ENCODE measurements at places on chromosomes 4 and X.

- H3K4me1 ChIP-seq, result peaks cover under 1% of the 10 kb centered on the region
- H3K27me3 ChIP-seq, result no peaks in the 10 kb centered on the region
- H3K36me3 ChIP-seq, result no peaks in the 10 kb centered on the region
- no peak overlapping the region for H3K4me3 ChIP-seq
- no peak overlapping the region for H3K27ac ChIP-seq
These were observed 42.4 kb downstream of the USP9X start for GRCh38 chrX:41127477-41128192.

GRCh38 chrX:135463937-135464336 lies 42.2 kb downstream of the SMIM10L2A start:
- no peak for DNase-seq
- H3K27ac ChIP-seq, result no peak overlapping the region
- H3K27me3 ChIP-seq, result no peaks in the 10 kb centered on the region
- no peak overlapping the region for H3K4me3 ChIP-seq

DNA sequence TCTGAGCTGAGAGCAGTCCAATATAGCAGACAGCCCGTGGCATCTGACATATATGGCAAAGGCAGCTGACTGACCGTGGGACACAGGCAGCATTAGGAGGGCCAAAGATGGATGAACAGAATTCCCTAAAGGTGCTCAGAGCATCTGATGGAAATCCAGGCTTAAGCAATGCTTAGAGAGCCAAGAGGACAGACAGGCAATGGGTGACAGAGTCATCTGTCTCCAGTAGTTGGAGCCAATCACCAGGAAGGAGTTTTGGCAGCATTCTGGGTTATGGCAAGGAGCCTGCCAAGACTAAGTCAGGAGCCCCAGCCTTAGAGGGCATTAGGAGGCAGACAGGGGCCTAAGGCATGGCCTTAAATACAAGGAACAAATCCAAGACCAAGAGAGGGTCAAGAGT lies 153.3 kb upstream of the USP9X start:
- H3K4me1 ChIP-seq, result peaks cover 4% of the 10 kb centered on the region
- no peak overlapping the region for H3K4me3 ChIP-seq
- no peaks in the 10 kb centered on the region for H3K27me3 ChIP-seq

- no peaks in the 10 kb centered on the region for H3K27me3 ChIP-seq
- no peak overlapping the region for H3K27ac ChIP-seq
- H3K4me1 ChIP-seq, result no peaks in the 10 kb centered on the region
- no peak for DNase-seq
- no peak overlapping the region for H3K4me3 ChIP-seq
- H3K36me3 ChIP-seq, result no peaks in the 10 kb centered on the region
These were observed 29.3 kb downstream of the PIGG start for GRCh38 chr4:528296-528695.

DNA sequence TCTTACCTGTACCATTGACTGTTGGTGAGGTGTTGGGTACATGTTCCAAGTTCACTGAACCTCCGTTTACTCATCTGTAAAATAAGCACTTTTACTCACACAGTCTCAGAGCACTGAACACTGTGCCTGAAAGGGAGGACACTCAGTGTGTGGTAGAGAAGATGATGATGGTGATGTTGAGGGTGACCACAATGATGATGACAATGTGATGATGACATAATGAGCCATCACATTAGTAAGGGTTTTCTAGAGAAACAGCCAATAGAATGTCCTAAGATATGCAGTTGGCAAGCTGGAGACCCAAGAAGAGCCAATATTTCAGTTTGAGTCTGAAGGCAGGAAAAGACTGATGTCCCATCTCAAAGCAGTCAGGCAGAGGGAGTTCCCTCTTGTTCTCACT lies 315.4 kb upstream of the IGFBP7 start:
- H3K4me1 ChIP-seq, result no peaks in the 10 kb centered on the region
- H3K27ac ChIP-seq, result no peak overlapping the region
- H3K4me3 ChIP-seq, result no peak overlapping the region

- DNase-seq, result no peak
- H3K27ac ChIP-seq, result no peak overlapping the region
- H3K36me3 ChIP-seq, result no peaks in the 10 kb centered on the region
- no peaks in the 10 kb centered on the region for H3K4me1 ChIP-seq
- H3K4me3 ChIP-seq, result no peak overlapping the region
These were observed 9.3 kb upstream of the EFHC2 start for GRCh38 chrX:44352758-44353157.

DNA sequence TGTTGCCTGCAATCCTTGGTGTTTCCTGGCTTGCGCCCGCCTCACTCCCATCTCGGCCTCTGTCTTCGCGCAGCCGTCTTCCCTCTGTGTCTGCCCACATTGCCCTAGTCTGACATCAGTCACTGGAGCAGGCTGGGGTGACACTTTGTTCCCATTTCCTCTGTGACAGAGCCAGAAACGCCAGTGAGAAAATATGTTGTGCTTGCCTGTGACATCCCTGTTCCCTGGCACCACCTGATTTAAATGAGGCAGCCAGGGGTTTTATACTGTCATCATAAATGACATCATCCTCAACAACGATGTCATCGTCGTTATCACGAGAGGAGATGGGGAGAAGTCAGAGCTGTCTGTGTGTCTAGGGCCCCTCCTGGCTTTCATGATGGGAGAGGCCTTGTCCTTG lies 29.1 kb downstream of the ZNF185 start:
- no peak overlapping the region for H3K27ac ChIP-seq
- DNase-seq, result no peak
- no peaks in the 10 kb centered on the region for H3K4me1 ChIP-seq
- H3K4me3 ChIP-seq, result no peak overlapping the region

DNA sequence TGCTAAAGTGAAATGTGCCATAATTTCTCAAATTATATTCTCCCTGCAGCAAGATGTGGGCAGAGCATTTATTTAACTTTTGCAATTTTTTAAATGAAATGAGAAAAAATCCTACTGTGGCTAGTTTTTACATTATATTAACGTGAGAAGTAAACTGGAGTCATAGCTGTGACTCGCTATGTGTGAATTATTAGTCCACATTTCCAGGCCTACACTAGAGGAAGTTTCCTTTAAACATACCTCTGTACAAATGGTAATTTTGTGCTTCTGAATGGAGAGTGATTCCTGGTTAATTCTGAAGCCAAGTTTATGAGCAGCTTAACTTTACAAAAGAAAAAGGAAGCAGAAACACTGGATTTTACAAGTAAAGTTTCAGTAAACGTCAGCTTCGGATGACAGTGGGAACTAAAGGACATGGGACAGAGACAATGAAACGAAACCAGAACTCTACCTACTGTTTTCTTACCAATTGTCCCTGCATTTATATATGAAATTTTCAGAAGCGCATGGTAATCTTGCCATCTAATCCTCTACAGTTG lies 72.4 kb downstream of the FBXO8 start:
- peaks cover 13% of the 10 kb centered on the region for H3K4me1 ChIP-seq
- DNase-seq, result no peak
- H3K27ac ChIP-seq, result no peak overlapping the region
- H3K27me3 ChIP-seq, result peaks cover 56% of the 10 kb centered on the region
- no peak overlapping the region for H3K4me3 ChIP-seq

DNA sequence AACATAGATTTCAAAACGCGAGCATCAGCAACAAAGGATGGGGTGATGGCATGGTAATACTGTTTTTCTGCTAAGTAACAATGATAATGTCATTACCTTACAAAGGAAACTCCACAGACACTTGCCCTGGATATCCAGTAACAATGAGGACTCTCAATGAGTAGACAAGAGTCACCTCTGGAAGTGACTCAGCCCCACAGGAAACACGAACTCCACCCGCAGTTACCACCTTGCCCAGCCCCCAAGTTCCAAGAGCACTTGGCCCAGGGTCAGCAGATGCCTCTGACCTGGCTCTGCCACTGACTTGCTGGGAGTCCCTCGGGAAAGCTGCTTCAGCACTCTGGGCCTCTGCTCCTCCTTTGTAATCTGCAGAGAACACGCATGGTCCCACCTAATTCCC lies 110.3 kb upstream of the MAP3K15 start:
- no peak for DNase-seq
- H3K4me1 ChIP-seq, result no peaks in the 10 kb centered on the region
- no peaks in the 10 kb centered on the region for H3K27me3 ChIP-seq
- H3K27ac ChIP-seq, result no peak overlapping the region
- H3K36me3 ChIP-seq, result no peaks in the 10 kb centered on the region

- no peak overlapping the region for H3K4me3 ChIP-seq
- H3K4me1 ChIP-seq, result no peaks in the 10 kb centered on the region
- H3K27ac ChIP-seq, result no peak overlapping the region
- no peak for DNase-seq
These were observed 136.5 kb downstream of the PRKX start for GRCh38 chrX:3576886-3577501.

DNA sequence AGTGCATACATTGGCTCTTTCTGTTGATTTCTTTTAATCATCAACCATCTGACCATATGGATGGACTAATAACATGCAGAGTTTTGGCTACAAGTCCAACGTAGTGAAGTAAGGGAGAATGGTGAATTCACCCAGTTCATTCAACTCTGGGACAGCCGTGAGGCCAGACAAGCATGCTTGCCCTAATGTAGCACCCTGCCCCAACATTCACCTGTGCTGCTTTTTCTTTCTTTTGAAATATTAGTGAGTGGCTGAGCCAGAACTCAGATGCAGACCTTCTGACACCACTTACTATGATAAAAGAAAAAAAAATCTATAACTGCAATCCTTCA lies 17.5 kb downstream of the ARSJ start:
- no peak overlapping the region for H3K27ac ChIP-seq
- no peak for DNase-seq
- peaks cover 4% of the 10 kb centered on the region for H3K4me1 ChIP-seq
- H3K36me3 ChIP-seq, result no peaks in the 10 kb centered on the region

- no peaks in the 10 kb centered on the region for H3K27me3 ChIP-seq
- no peaks in the 10 kb centered on the region for H3K4me1 ChIP-seq
- H3K36me3 ChIP-seq, result no peaks in the 10 kb centered on the region
- no peak overlapping the region for H3K4me3 ChIP-seq
- DNase-seq, result no peak
These were observed 41.1 kb downstream of the FRMD7 start for GRCh38 chrX:132086672-132087071.

- H3K27ac ChIP-seq, result no peak overlapping the region
- H3K4me1 ChIP-seq, result no peaks in the 10 kb centered on the region
- H3K4me3 ChIP-seq, result no peak overlapping the region
- DNase-seq, result no peak
These were observed 216.6 kb downstream of the DCTD start for GRCh38 chr4:182700362-182701160.

DNA sequence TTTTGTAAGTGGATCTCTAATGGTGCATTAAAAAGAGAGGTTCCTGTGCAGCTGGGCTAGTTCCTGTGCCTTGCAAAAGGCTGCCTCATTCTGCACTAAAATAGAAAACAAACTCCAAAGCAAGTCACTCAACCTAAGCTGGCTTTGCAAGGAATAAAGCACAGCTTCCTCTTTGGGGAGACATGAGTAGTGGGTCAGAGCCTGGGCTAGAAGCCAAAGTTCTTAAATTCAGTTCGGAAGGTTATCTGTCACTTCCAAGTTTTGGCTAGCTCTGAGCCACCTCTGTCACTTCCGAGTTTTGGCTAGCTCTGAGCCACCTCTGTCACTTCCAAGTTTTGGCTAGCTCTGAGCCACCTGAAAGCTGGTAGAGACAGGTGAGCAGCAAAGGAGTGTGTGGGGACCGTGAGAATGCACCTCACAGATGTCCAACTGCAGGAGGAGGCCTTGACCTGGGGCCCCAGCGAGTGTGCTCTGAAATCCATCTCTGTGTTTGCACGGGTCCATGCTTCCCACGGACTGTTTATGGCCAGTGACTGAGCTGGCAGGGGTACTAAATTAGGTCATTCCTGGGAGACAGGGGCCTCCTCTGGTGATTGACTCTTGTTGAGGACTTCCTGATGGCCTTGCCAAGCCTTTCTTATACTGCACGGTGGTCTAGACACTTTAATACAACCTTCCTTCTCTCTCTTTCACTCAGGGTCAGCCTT lies 36.4 kb upstream of the MAMLD1 start:
- no peak for DNase-seq
- no peak overlapping the region for H3K4me3 ChIP-seq
- H3K27me3 ChIP-seq, result no peaks in the 10 kb centered on the region

DNA sequence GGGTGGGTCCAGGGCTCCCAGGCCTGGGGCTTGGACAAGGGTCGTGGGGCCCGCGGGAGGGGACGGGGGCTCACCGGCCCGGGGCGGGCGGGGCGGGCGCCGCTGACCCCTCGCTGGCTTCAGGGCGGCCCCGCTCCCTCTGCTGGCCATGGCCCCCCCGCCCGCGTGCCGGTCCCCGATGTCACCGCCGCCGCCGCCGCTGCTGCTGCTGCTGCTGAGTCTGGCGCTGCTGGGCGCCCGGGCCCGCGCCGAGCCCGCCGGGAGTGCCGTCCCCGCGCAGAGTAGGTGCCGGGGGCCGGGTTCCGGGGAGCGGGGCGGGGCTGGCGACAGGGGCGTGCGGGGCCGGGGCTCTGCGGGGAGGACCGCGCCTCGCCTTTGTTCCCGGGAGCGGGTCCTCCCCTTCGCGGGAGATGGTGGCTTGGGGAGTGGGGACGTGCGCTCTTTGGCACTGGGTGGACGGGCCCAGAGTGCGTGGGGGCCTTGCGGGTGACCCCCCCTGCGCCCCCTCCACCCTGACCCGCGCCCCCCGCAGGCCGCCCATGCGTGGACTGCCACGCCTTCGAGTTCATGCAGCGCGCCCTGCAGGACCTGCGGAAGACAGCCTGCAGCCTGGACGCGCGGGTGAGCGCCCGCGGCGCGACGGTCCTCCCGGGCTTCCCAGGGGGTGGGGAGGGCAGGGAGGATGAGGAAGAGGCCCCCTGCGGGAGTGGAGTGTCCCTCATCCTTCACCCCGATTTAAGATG lies 16.8 kb upstream of the NAT8L start:
- H3K4me1 ChIP-seq, result no peaks in the 10 kb centered on the region
- DNase-seq, result no peak
- H3K4me3 ChIP-seq, result peak overlapping the region; percentile 66
- H3K27ac ChIP-seq, result no peak overlapping the region

DNA sequence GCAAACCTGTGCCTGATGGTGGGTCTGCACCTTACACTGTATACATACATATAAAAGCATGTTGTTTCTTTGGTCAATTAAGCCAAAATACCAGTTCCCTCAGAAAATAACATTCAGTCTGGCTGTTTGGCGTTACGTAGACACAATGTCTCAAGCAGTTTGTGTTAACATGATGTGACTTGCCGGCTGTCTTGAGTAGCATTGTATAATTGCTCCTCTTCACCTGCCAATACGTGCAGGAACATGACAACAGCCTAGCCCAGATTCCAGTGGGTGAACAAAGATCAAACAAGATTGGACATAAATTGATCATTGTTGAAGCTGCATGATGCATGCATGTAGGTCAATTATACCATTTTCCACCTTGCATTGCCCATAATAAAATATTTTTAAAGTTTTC lies 102.3 kb downstream of the F11 start:
- DNase-seq, result no peak
- H3K27ac ChIP-seq, result no peak overlapping the region
- no peak overlapping the region for H3K4me3 ChIP-seq
